ENCODE measurements at places on chromosomes 3 and 15. TPM values are rescaled to one million over a fixed set of nuclear protein-coding genes. Genes with fewer than 3 reads are reported as not detected.

The POPDC2 gene
- polyA plus RNA-seq: 8.4 TPM

The CLDN16 gene
- polyA plus RNA-seq: 1.3 TPM

The GPR62 gene
- polyA plus RNA-seq: 0.02 TPM

DNA sequence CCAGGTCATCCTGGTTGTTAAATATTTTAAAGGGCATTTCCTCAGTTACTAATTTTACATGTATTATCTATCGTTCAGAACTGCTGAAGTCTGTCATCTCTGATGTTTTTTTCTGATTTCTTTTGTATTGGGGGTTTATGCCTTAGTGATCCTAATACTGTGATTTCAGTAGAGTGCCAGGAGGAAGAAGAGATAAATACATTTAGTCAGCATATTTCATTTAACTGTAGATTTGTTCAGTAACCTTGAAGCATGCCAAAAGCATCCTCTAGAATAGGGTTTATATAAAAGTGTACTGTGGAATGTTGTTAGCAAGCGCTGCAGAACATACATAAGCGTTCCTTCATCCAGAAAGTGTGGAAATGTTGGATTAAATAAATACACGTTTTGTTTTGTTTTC lies 342.3 kb upstream of the DPPA4 start:
- no peaks in the 10 kb centered on the region for H3K27me3 ChIP-seq
- no peaks in the 10 kb centered on the region for H3K36me3 ChIP-seq
- no peaks in the 10 kb centered on the region for H3K4me1 ChIP-seq

- H3K4me1 ChIP-seq: peaks cover 11% of the 10 kb centered on the region
- no peaks in the 10 kb centered on the region for H3K36me3 ChIP-seq
- no peak for DNase-seq
- H3K27ac ChIP-seq: no peak overlapping the region
Observed at GRCh38 chr15:45168286-45168685, 19.5 kb downstream of the SHF start.

- no peaks in the 10 kb centered on the region for H3K36me3 ChIP-seq
- H3K4me3 ChIP-seq: no peak overlapping the region
- peaks cover 8% of the 10 kb centered on the region for H3K4me1 ChIP-seq
Observed at GRCh38 chr15:67825881-67826716, 790 bp downstream of the SKOR1 start.

- no peak overlapping the region for H3K27ac ChIP-seq
- H3K4me3 ChIP-seq: no peak overlapping the region
- no peaks in the 10 kb centered on the region for H3K4me1 ChIP-seq
Observed at GRCh38 chr15:82944821-82945220, 7.7 kb downstream of the HOMER2 start.

DNA sequence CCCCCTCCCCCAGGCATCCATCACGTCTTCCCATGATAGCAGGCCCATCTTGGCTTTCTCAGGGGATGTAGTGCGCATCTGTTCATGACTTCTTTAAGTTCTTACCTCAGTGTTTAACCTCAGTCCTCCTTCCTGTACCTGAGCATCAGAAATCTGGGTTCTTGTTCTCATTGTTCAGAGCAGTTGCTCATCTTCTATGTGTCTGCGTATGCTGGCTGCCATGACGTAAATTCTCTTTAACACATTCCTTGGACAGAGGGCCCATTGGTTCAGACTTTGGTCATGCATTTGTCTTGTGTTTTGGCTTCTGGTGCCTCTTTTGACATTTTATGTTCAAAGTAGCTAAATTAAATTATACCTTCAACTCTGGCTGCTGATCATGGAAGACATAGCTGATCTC lies 227.3 kb downstream of the CACNA2D3 start:
- no peaks in the 10 kb centered on the region for H3K4me1 ChIP-seq
- H3K27ac ChIP-seq: no peak overlapping the region
- no peaks in the 10 kb centered on the region for H3K27me3 ChIP-seq
- H3K4me3 ChIP-seq: no peak overlapping the region
- DNase-seq: no peak

DNA sequence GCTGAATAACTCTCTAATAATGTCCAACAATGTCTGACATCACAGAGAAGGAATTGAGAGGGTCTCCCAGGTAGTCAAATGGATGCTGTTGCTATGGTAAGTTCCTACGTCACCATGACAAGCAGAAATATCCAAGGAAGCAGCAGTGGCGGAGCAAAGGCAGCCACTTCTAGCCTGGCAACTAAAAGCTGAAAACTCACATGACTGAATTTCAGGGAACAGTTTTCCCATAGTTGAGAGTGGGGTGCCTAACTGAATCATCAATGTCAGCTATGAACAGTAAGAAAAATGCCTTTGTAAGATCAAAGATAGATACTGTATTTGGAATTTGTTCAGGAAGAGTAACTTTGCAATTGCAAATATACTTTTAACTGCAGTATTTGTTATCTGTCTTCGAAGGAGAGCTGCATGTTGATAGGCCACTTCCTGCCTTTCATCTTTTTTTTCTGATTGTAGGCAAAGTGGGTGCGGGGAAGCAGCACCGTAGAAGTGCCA lies 161.7 kb downstream of the BBX start:
- H3K36me3 ChIP-seq: no peaks in the 10 kb centered on the region
- DNase-seq: peak; percentile 51
- no peaks in the 10 kb centered on the region for H3K27me3 ChIP-seq
- no peak overlapping the region for H3K4me3 ChIP-seq

DNA sequence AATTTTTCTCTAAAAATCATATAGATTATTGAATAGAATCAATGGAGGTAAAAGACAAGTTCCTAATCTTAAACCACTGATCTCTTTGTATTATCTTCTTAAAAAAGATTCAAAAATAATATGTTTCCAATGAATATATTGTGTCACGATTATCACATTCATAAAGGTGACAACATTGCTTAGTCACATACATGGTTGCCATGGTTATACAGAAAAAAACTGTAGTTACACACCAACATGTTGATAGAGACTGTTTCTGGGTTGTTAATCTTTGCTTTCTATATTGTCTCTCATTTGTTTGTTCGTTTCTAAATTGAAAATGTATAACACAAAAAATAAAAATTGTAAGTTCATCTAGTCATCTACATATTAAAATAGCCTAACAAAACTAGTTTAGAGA lies 376.0 kb upstream of the ALCAM start:
- H3K27me3 ChIP-seq: no peaks in the 10 kb centered on the region
- H3K4me3 ChIP-seq: no peak overlapping the region
- DNase-seq: no peak
- H3K4me1 ChIP-seq: no peaks in the 10 kb centered on the region
- no peak overlapping the region for H3K27ac ChIP-seq

DNA sequence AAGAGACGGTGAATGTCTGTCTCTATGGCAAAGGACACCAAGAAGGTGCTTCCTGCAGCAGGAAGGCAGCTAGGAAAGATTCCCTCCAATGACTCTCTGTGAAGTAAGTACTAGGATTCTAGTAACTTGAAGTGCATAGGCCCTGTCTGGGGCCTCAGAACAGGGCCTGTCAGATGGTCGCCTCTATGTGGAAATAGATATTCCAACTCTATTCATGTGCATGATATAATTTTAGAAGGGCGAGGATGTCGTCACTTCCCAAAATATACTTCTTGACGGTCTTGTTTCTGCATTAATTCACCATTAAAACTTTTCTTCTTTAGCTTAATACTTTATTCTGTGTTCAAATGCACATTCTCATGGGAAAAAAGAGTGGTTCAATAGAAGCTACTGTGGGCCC lies 167.0 kb downstream of the TLE3 start:
- no peak overlapping the region for H3K4me3 ChIP-seq
- no peak for DNase-seq
- no peaks in the 10 kb centered on the region for H3K4me1 ChIP-seq
- no peaks in the 10 kb centered on the region for H3K27me3 ChIP-seq
- no peaks in the 10 kb centered on the region for H3K36me3 ChIP-seq
- no peak overlapping the region for H3K27ac ChIP-seq

DNA sequence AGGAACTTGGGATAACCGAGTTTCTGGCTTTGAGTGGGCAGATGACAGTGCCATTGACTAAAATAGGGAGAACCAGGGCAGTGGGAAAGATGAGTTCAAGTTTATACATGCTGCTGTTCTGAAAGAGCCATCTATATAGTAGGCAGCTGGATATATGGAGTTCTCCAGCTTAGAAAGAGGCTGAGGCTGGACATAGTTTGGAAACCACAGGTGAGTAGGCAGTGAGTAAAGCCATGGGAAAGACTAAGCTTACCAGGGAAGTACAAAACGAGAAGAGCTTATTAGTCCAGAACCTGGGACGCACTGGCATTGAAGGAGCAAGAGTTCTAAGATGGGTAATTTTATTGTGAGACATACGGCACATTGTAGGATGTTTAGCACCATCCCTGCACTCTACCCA lies 54.2 kb downstream of the MSL2 start:
- no peak overlapping the region for H3K27ac ChIP-seq
- no peaks in the 10 kb centered on the region for H3K4me1 ChIP-seq
- no peak overlapping the region for H3K4me3 ChIP-seq
- H3K27me3 ChIP-seq: no peaks in the 10 kb centered on the region

DNA sequence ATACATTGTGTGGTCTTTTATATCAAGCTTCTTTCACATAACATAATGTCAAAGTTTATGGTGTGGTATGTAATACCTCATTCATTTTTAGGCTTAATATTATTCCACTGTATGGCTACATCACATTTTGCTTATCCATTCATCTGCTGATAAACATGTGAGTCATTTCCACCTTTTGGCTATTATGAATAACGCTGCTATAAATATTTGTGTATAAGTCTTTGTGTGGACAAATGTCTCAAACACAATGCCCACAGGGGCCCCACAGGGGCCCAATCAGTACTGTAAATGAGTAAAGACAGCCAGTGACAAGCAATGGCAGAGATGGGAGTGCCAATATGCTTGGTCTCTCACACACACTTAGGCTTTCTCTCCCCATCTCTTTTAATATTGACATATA lies 54.2 kb downstream of the PIK3R4 start:
- DNase-seq: no peak
- no peaks in the 10 kb centered on the region for H3K27me3 ChIP-seq
- no peaks in the 10 kb centered on the region for H3K4me1 ChIP-seq
- no peak overlapping the region for H3K27ac ChIP-seq
- no peak overlapping the region for H3K4me3 ChIP-seq
- H3K36me3 ChIP-seq: peaks cover 18% of the 10 kb centered on the region

GRCh38 chr15:89728254-89728653 lies 22.8 kb downstream of the MESP1 start:
- no peaks in the 10 kb centered on the region for H3K27me3 ChIP-seq
- no peaks in the 10 kb centered on the region for H3K4me1 ChIP-seq
- no peaks in the 10 kb centered on the region for H3K36me3 ChIP-seq
- DNase-seq: no peak
- no peak overlapping the region for H3K4me3 ChIP-seq

DNA sequence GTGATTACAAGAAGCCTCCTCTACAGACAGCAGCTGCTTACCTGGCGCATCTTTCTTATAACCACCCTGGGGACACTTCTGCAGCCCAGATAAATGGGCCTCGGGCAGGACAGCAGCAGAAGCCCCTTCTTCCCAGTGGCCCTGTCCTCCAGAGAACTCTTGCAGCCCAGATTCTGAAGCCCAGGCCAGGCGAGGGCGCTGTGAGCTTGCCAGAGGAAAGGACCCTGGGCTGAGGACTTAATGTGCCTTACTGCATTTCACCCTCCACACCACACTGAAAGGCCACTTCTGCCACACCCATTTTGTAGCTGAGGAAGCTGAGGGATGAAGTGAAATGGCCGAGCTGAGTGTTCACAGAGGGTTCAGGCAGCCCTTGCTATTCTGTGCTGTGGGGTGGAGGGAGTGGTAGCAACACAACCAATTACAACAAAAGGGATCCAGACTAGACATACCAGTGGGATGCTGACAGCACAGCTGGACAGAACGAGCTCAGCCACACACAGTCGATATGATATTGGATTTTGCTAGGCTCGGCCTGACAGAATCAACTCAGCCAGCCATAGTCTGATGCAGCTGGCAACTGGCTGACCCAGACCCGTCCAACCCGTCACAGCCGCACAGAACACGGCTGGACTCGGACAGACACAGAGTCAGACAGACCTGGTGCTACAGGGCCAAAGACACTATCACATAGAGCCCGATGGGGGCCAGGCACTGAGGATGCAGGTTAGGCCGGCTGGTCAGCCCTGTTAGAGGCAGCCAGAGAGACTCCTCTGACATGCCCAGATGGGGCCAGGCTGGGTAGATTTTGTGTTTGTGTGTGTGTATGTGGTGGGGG lies 7.3 kb downstream of the ACOX2 start:
- no peaks in the 10 kb centered on the region for H3K27me3 ChIP-seq
- H3K4me3 ChIP-seq: no peak overlapping the region
- H3K36me3 ChIP-seq: no peaks in the 10 kb centered on the region
- DNase-seq: no peak

GRCh38 chr3:141151439-141151838 lies 80.2 kb upstream of the PXYLP1 start:
- no peaks in the 10 kb centered on the region for H3K4me1 ChIP-seq
- H3K27me3 ChIP-seq: no peaks in the 10 kb centered on the region
- no peak for DNase-seq
- H3K36me3 ChIP-seq: no peaks in the 10 kb centered on the region
